ENCODE measurements at places on chromosomes 1 and 21.
A peak's percentile ranks its signal among the peaks of the same experiment; 100 is the strongest.

GRCh38 chr1:228226141-228226874, 18.5 kb downstream of the OBSCN start:
- no peak for DNase-seq

DNA sequence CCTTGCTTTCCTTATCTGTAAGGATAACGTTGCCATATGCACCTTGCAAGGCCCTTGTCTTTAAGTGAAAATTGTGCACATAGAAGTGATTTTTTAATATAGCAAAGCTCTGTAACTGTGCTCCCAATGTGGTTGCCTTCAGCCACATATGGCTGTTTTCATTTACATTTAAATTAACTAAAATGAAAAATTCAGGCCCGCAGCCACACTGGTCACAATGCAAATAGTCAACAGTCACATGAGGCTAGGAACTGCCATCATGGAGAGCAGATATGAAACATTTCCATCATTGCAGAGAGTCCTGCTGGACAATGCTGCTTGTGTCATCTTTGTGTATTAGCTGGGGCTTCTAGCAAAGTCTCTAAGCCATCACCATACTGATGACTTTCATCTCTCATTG, 83.4 kb downstream of the PGBD5 start:
- no peak for DNase-seq

DNA sequence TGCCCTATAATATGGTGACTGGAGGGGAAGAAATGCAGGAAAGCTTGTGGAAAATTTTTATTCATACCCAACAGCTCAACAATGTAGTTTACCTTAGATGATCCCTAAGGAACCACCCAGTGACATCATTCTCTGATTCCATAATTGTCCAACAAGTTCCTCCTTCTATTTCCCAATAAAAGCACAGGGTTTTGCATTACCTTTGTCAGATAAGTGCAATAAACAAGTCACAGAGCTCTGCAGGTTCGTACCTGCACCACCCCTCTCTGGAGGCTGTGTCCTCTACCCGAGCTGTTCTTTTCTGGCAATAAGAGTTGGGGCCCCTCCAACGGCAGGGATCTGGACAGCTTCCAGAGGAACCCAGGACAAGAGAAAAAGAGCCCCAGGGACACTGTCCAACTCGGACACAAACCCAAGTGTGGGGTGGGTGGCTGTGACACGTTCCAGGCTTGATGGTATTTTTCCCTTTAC, 38.8 kb downstream of the RCAN1 start:
- no peak for DNase-seq

DNA sequence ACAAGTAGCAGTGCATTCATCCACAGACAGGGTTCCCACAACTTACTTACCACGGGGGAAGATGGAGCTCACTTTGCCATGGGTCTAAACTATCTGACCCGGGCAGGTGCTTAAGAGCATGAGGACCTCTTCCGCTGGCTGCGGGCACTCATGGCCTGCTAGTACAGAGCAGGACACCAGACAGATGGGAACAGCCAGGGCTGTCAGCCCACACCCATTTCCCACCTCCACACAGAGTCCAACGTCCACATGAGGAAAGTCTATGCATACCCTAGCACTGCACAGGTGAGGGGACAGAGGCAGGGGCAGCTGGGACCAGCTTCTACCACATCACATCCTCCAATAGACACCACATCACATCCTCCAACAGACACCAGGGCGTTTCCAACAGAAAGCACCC, 35.8 kb upstream of the PRDM15 start:
- DNase-seq = no peak

DNA sequence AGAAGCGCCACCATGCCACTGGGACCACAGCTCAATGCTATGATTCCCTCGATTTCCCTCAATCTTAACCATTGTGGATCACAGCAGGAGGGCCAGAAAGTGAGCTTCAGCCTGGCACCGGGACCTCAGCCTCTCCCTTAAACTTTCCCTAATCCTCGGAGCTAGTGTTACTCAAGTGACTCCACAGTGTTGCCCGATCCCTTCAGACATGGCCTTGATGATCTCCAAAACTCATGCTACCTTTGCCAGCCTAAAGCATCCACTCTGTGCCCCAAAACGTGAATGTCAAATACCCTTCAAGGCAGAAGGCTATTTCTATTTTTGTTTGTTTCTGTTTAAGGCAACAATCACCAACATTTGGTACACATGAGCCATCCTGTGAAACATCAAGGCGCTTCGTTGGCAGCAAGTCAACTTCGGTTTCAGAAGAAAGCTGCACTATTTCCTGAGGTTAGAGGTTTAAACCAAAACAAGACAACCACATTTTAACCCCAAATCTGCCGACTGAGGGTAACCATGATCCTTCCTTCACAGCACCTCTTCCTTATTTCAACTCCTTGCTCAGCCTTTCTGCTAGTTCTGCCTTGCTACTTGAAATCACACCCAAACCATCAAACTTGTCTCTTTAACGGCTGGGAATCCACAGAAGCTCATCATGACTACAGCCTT, 94.4 kb upstream of the KRTAP19-8 start:
- peak; percentile 86 for DNase-seq

DNA sequence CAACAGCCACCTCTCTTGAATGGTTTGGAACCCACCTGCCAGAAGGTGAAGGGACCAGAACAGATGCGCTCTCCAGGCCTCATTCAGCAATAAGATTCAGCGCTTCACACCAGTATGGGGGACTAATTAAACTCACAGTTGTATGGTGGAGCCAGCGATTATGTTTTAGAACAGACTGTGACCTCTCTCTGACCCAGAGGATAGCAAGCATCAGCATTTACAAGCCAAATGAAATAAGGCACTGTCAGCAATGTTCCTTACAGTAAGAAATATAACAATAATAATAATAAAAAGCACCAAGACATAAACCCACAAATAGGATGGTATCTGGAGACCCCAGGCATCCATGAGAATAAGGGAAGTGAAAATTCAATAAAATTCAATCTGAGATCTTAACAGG, 6.9 kb upstream of the CDC42BPA start:
- DNase-seq = no peak

DNA sequence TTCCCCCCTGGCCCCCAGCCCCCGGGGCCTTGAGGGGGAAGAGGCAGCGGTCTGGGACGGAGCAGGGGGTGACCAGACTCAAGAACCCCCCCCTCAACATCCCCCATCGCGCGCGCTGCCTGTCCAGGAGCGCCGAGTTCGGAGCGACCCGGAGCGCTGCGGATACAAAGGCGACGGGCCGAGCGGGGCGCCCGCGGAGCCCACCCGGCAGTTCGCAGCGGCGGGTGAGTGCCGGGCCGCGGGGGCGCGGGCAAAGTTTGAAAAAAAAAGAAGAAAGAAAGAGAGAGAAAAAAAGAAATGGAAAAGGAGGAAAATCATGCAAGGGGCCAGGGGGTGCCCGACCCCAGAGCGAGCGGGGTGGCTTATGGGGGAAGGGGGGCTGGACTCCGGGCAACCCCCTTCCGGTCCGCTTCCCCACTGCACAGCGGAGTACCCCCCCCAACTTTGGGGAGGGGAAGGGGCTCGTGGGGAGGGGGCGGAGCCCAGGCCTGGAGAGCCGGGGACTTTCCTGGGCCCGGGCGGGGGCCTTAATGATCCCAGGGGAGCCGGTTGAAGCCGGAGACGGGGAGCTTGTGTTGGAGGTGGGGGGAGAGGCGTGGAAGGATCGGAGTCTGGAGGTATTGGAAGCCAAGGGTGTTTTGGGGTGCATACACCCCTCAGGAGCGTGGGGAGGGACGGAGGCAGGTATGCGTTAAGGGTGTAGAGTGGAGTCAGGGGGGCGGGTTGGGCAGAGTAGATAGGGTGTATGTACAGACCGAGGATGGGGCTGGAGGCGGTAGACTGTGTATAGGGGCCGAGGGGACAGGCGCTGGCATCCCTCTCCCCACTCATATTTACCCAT, 502 bp downstream of the VANGL2 start:
- DNase-seq = no peak

DNA sequence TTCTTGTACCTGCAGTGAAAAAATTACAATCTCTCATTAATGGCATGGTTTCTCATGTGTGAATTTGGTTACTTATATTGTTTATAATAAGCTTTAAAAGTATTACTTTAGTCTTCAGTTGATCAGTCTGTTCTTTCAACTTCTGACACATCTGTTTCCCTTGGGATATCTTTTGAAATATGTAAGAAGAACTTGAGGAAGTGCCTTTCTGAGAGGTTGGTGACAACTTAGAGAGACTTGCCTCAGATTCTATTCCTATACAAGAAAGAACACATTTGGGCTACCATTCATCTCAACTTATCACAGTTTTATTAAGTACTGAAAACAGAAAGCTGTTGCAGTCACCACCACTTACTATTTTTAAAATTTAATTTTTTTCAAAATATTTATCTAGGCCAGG, 8.1 kb downstream of the AKNAD1 start:
- no peak for DNase-seq

GRCh38 chr1:17686258-17686657, 68.9 kb upstream of the ACTL8 start:
- DNase-seq = no peak

DNA sequence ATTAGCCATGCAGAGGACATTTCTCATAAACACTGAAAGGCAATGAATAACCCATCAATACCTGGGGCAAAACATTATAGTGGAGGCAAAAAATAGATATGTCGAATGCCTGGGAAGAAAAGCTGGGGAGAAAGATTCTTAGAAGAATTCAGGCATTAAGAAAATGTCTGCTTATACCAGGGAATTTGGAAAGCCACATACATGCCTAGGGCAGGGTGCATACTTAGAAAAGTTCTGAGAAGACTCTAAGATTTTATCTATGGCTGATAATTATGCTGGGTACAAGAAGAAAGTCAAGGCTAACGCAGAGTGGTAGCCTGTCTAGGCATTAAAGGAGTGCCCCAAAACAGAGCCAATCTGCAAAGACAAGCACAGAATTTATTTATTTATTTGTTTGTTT, 18.4 kb downstream of the SLAMF6 start:
- no peak for DNase-seq

- no peak for DNase-seq
These were observed 61.8 kb upstream of the GORAB start for GRCh38 chr1:170470121-170470520.

DNA sequence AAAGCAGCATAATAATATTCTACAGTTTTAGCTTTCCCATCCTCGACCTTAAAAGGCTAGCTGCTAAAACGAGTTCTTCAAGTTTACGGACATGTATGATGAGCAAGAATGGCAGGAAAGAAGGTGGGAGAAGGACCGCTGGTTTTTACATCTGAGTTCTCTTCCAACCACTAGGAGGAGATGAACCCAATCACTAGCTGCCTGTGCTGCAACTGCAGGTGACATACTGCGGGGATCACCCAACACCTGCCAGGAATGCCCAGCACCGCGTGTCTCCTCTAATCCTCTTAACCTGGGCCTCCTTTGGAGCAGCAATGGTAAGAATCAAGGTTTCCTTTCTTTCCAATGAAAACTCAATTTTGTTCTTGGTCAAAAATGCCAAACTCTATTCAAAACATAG, 23.5 kb downstream of the TOR3A start:
- no peak for DNase-seq

- no peak for DNase-seq
These were observed 125.4 kb downstream of the PTGER3 start for GRCh38 chr1:70922196-70922595.

DNA sequence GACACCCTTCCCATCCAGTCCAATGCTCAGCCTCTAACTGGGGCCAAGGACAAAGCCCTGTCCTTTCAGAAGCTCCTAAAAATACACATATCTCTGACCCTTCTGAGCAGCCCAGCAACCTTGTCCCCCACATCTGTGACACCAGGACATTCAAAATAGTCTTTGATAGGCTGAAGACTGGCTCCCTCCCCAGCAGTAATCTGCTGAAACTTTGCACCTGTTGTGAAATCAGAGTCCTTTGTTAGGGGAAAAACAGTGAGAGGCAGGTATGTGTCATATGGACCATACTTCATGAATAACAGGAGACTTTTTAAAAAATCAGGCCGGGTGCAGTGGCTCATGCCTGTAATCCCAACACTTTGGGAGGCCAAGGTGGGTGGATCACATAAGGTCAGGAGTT, 82.4 kb upstream of the VAMP3 start:
- DNase-seq = no peak

DNA sequence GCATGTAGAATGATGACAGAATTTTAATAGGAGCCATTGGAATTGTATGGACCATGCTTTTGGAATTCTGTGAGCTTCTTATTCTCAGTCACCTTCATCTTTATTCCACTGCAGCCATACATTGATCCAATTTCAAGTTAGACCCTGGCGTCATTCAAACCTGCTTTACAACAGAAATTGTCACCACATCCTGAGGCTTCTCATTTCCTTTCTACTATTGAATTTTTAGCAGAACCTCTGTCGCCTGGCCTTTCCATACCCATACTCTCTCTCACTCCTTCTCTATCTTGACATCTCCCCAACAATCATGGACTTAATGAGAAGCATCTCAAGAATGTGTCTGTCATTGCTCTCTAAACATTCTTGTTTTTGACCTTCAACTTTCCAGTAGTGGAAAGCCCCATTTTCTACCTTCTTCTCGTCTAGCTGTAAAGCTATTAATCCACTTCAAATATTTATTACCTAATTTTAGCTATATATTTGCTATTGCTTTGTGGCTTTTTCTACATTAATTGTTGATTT, 74.1 kb downstream of the CRB1 start:
- no peak for DNase-seq

GRCh38 chr1:200029822-200030152, 2.3 kb downstream of the NR5A2 start:
- no peak for DNase-seq

GRCh38 chr1:157521056-157521455, 31.3 kb downstream of the FCRL5 start:
- DNase-seq = no peak

GRCh38 chr1:228150120-228150460, 360 bp downstream of the GJC2 start:
- DNase-seq = no peak

- DNase-seq = no peak
These were observed 52.1 kb upstream of the ETV3 start for GRCh38 chr1:157189986-157190982.

GRCh38 chr1:246907472-246907871, 24.3 kb downstream of the AHCTF1 start:
- peak; percentile 19 for DNase-seq

GRCh38 chr1:31593136-31593665, 16.9 kb downstream of the TINAGL1 start:
- DNase-seq = no peak

DNA sequence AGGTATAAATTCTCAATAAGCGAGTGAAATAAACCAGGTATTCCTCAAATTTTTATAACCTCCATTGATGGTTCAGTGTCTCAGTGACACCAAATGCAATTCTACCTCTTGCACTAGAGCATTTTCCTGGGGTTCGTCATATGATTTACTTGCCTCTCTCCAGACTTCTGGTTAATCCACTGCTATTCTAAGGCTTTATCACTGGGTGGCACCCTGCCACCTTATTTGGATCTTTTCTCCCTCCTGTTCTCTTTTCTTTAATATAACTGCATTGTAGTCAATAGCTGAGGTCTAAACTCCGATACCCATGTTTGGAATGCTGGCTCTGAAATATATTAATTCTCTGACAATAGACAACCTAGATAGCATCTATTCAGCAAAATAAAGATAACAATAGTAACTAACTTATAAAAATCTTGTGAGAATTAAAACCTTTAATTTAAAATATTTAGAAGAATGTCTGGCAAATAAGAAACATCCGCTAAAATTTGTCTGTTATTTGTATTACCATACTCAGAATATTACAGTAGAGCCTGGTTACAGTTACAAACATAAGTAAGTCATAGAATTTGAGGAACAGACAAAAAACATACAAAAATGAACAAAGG, 436.4 kb downstream of the PLA2G4A start:
- DNase-seq = no peak

Measured in CD4-positive, alpha-beta T cell treated with Interleukin-6 at 100 ng/mL for 8 hours (primary cell).